ENCODE measurements at places on chromosomes 4 and X.

DNA sequence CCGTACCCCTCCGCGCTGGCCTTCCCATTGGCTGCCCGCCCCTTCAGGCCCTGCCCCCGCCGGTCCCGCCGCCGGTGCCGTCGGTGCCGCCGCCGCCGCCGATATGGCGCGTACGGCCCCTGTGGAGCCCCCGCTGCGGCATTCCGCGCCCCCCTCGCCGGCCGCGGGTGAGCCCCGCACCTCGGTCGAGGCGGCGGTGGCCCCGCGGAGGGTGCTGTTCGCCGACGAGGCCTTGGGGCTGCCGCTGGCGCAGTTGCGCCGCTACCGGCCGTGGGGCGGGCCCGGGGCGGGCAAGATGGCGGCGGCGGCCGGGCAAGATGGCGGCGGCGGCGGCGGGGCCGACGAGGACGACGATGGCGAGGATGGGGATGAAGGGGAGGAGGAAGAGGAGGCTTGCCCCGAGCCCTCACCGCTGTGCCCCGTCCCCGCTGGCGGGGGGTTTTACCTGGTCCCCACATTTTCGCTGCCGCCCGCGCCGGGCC lies at the start of gene PPP1R3F:
TSS of gene PPP1R3F (plus strand) at position 27 of the 482 bp plus-strand sequence. CDS start at position 104, 77 bp downstream.
- DNase-seq = no peak

GRCh38 chr4:150332961-150333360 lies 249.0 kb upstream of the MAB21L2 start:
- DNase-seq = no peak

- no peak for DNase-seq
Observed at GRCh38 chrX:3520982-3521381, 174.5 kb upstream of the MXRA5 start.

DNA sequence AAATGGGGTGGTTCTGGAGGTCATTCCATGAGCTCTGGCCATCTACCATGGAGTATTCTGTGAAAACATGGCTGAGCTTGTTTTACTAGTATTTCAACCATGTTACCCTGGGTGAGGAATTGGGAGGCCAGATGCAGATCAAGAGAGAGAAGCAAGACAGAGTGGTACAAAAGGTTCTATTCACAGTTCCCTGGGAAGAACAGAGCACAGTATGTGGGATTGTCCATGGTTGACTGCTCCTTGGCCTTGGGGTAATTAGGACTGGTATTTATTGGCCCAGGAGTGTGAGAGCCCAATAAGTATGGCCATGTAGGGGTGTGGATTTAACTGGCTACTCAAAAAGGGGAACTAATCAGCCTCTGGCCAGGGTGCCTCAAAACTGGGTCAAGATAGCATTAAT lies 239.7 kb upstream of the GATB start:
- DNase-seq = no peak

DNA sequence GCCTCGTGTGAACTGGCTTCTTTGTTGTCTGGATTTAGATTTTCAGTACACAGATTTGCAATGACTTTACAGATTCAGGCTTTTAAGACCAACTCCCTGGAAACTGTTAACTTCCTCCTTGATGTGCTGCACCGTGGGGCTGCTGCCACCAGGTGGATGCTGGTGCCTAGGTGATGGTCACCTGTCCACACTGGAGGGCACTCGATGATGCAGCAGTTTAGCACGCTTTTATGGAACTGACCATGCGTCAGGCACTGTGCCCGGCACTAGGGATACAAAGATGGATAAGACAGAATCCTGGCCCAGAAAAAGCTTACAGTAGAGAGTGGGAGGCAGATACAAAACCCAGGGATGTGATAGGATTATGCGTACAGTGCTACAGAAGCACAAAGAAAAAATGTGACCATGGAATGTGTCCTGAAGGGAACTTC lies 180.7 kb downstream of the CEP135 start:
- DNase-seq = peak; percentile 48

- DNase-seq = no peak
Observed at GRCh38 chr4:66855956-66856355, 689.3 kb downstream of the CENPC start.

- DNase-seq = no peak
Observed at GRCh38 chr4:46492394-46492793, 102.5 kb upstream of the GABRA2 start.

DNA sequence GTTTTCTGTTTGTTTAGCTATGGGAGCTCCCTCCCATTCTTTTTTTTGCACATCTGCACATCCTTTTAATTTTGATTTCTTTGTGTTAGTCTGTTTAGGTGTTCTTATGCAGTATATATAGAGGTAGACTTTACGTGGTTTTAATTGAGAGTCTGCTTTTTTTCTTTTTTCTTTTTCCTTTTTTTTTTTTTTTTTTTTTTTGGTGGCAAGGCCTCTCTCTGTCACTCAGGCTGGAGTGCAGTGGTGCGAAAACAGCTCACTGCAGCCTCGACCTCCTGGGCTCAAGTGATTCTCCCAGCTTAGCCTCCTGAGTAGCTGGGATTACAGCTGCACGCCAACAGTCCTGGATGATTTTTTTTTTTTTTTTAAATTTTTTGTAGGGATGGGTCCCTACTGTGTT lies 68.2 kb downstream of the FAM193A start:
- no peak for DNase-seq

- peak; percentile 46 for DNase-seq
Observed at GRCh38 chrX:130295519-130296296, 27.0 kb upstream of the ZNF280C start.

GRCh38 chrX:150508451-150509367 lies 59.7 kb upstream of the MTM1 start:
- peak; percentile 83 for DNase-seq

DNA sequence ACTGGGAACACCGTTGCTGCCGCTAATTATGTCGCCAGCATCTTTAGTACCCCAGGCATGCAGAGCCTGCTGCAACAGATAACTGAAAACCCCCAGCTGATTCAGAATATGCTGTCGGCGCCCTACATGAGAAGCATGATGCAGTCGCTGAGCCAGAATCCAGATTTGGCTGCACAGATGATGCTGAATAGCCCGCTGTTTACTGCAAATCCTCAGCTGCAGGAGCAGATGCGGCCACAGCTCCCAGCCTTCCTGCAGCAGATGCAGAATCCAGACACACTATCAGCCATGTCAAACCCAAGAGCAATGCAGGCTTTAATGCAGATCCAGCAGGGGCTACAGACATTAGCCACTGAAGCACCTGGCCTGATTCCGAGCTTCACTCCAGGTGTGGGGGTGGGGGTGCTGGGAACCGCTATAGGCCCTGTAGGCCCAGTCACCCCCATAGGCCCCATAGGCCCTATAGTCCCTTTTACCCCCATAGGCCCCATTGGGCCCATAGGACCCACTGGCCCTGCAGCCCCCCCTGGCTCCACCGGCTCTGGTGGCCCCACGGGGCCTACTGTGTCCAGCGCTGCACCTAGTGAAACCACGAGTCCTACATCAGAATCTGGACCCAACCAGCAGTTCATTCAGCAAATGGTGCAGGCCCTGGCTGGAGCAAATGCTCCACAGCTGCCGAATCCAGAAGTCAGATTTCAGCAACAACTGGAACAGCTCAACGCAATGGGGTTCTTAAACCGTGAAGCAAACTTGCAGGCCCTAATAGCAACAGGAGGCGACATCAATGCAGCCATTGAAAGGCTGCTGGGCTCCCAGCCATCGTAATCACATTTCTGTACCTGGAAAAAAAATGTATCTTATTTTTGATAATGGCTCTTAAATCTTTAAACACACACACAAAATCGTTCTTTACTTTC lies 1.8 kb downstream of the UBQLN2 start:
- no peak for DNase-seq

- no peak for DNase-seq
Observed at GRCh38 chr4:110705440-110705782, 82.5 kb upstream of the PITX2 start.

DNA sequence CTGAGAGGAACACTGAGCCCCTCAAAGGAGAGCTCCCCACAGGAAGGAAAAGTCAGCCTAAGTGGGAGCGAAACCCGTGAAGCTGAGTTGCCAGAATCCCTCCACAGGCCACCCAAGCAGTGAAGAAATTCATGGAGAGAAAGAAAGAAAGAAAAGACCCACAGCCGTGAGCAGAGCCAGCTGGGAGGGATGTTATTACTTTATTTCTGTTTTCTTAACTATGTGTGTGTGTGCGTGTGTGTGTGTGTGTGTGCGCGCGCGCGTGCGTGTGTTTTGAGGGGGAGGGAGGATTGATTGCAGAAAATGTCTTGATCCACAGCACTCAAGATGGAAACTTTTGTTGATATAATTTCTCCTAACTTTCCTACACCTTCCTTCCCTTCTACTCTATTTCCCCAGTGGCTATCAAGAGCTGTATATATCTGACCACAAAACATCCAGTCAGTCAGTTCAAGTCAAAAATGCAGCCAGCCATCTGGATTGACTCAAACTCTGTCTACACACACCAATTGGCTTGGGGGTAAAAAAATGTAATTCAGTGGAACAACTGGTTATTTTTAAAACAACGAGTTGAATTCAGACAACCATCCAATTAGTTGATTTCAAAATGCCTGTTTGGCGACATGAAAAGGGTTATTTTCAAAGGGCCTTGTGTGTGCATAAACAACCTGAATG lies 13.8 kb upstream of the GPC3 start:
- DNase-seq = no peak

DNA sequence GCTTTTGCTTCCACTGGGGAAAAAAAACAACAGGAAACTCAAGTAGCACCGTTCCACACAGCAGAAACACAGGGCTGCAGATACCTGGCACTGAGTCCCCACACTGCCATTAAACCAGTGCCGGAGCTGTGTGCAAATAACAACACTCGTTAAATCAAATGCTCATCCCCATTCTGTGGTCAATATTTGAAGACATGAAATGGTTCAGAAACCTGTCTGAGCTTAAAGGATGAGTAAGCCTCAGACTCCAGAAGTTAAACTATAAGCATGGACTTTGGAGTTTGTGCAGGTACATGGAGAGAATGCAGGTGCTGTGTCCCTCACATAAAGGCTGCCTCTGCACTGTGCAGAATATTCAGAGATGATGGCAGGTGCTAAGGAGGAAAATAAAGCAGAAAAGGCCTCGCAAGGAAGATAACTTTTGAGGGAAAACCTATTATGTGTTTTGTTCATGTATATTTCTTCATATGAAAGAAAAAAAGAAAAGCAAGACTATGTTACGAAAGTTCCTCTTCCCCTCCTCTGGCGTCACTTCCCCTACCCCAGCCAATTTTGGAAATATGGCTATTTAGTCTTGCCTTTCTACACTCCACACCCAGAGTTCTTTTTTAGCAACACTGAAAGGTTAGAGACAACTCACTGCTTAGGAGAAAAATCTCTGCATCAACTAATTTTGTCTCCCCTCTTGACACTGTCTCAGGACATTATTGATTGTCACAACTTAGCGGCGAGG lies 4.6 kb downstream of the MPP1 start:
- no peak for DNase-seq

DNA sequence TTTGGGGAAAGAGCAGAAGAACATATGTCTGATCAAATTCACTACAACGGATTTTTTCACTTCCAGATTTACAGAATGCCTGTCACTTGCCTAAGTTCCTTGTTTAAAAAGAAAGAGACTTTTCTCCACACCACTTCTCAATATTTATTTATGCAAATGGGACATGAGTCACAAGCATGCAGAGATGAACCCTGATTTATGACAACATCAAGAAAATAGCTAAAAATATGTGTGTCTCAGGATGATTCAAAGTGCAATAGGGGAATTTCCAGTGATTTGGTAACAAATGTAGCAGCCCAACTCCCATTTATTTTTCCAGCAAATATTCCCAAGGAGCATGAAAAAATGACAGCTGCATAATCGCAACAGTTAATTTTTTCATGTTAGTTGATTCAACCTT lies 180.4 kb upstream of the FAT1 start:
- no peak for DNase-seq

DNA sequence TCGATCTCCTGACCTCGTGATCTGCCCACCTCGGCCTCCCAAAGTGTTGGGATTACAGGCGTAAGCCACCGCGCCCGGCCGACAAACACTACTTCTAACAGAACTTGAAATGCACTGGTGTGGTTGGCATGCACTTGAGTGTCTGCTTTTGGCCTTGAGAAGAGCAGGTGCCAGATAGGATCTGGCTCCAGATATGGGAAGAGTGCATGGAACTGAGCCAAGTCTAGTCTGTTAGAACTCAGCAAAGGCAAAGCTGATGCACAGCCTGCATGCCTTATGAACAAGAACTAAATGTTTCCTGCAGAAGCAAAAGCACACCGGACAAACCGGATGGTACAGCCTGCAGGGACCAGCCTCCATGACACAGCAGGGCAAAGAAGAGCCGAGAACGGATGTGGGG lies 35.1 kb upstream of the TBL1X start:
- no peak for DNase-seq

GRCh38 chrX:153628665-153629064 lies 18.3 kb upstream of the DUSP9 start:
- DNase-seq = peak; percentile 37

DNA sequence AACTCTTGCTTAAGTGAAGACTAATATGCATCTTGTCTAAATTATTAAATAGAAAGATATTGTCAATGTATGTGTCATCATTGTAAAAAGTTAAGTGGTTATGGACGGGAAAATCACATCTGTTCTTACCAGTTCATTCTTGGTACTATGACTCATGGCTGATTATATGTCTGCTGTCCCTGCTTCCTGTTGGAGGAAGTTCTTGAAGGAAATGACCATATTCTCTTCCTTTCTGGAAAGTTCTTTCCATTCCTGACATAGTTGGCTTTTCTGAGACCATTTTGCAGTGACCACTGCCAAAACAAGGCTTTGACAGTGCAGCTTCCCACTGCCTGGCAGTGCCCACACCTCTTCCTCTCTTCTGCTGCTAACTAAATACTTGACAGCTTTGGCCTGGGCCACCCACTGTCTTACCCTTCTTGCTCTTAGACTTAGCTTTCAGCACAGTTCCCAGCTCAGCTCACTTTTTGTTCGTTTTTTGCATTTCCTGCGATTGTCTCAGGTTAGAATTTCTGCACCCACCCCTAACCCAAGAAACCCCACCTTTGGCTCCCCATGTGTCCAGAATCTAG lies 13.2 kb upstream of the CLDN24 start:
- peak; percentile 11 for DNase-seq

GRCh38 chr4:101197350-101197749 lies 150.0 kb downstream of the PPP3CA start:
- no peak for DNase-seq

- DNase-seq = no peak
Observed at GRCh38 chrX:77527233-77528001, 80.2 kb downstream of the FGF16 start.

GRCh38 chr4:109719604-109720003 lies 10.3 kb downstream of the PLA2G12A start:
- no peak for DNase-seq

- no peak for DNase-seq
Observed at GRCh38 chr4:142686081-142686480, 160.0 kb downstream of the INPP4B start.

- DNase-seq = no peak
Observed at GRCh38 chr4:45750721-45751120, 373.1 kb downstream of the GABRG1 start.

GRCh38 chr4:16663307-16663706 lies 235.1 kb downstream of the LDB2 start:
- no peak for DNase-seq

DNA sequence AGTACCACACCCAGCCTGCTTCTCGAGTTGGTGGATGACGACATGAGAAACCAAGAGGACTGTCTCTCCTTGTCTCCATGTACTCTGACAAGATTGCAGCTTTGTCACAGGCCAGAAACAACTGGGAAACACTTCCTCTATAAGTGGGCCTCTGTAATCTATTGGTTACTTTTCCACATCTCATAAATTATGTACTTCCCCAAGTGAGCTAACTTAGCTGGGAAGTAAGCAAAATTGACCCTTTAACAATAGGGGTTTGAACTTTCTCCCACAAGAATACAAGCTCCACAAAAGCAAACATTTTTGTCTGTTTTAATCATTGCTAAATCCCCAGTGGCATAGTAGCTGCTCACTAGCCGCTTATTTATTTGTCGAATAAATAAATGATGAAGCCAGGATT lies 14.1 kb upstream of the USO1 start:
- no peak for DNase-seq
